ENCODE measurements at places on chromosomes 7 and 10.
A peak's percentile ranks its signal among the peaks of the same experiment; 100 is the strongest.

- no peak overlapping the region for H3K27ac ChIP-seq
- no peak for DNase-seq
- H3K36me3 ChIP-seq = no peaks in the 10 kb centered on the region
- H3K27me3 ChIP-seq = no peaks in the 10 kb centered on the region
These were observed 303.5 kb downstream of the BBS9 start for GRCh38 chr7:33432821-33433220.

DNA sequence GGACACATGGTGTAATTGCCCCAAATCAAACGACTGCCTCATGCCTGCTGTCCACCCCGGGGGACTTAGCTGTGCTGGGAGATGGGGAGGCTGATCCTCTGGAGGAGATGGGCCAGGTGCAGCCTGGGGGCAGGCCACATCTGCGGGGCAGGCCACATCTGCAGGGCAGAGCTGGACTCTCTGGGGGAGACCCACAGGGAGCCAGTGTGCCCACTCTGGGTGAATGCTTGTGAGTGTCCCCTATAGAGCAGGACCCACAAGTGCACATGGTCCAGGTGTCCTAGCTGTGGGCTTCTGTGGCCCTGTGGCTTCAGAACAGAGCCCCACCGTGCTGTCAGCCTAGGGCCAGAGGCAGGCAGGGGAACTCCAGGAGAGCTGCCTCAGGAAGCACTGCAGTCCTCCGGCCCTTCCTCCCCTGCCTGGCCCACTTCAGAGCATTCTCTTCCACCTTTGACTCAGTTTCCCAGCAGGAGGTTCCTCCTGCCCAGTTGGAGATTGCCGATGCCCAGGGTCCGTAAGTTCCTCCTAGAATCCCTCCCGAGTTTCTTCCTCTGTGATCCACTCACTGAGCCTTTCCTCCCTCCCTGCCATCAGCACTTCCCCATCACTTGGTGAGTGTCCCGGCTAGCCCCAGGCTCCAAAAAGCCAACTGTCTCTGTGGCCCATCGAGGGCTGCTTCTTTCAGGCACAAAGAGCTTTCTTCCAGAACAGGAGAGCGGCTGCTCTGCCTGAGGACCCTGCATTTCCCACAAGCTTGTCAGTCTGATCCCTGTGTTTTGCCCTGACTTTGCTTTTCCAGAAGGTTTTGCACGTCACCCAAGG is 50.3 kb downstream of the ADCYAP1R1 start:
- no peak overlapping the region for H3K27ac ChIP-seq
- DNase-seq = no peak
- no peaks in the 10 kb centered on the region for H3K36me3 ChIP-seq
- no peak overlapping the region for H3K4me3 ChIP-seq
- no peaks in the 10 kb centered on the region for H3K4me1 ChIP-seq
- peaks cover 68% of the 10 kb centered on the region for H3K27me3 ChIP-seq

DNA sequence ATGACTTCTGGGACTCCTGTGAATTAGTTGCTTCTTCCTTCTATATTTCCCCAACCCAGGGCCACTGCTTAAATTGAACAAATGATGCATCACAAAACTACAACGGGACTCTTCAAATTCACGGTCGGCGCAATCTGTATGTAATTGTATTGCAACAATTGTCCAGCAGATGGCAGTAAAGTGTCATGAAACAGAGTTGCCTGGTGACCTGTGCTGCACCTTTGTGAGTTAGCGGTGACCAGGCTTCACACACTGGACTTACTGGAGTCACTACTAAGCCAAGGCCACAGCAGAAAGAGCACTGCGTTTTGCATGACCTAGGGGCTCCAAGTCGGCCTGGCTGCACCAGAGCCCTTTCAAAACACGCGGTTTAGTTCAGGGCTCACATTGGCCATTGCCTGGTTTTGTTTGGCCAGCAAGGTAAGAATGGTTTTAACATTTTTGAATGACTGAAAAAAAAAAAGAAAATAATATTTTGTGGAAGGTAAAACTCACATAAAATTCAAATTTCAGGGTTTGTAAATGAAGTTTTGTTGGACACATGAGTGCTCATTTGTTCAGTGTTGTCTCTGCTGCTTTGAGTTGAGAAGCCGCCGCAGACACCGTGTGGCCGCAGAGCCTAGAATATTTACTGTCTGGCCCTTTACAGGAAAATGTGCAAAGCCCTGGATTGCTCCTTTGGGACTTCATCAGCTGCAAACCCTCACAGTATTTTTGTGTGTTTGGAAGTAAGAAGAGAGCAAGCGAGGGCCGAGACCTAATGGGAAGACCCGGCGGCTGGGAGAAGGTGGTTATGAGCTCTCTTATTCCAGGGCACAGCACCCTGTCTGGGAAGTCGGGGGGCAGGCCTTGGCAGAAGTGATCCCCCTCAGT is 23.2 kb upstream of the ZNF32 start:
- H3K27ac ChIP-seq = no peak overlapping the region
- peak; percentile 47 for DNase-seq
- H3K4me3 ChIP-seq = no peak overlapping the region
- no peaks in the 10 kb centered on the region for H3K36me3 ChIP-seq
- H3K4me1 ChIP-seq = no peaks in the 10 kb centered on the region

- peaks cover 39% of the 10 kb centered on the region for H3K27me3 ChIP-seq
- no peaks in the 10 kb centered on the region for H3K36me3 ChIP-seq
- no peak overlapping the region for H3K27ac ChIP-seq
- no peak for DNase-seq
These were observed 367.7 kb upstream of the NPVF start for GRCh38 chr7:25595996-25596395.

GRCh38 chr7:131072505-131073091 is 255.1 kb upstream of the MKLN1 start:
- H3K27me3 ChIP-seq = no peaks in the 10 kb centered on the region
- no peak overlapping the region for H3K4me3 ChIP-seq

GRCh38 chr10:131018886-131019500 is 292.5 kb downstream of the TCERG1L start:
- no peak overlapping the region for H3K4me3 ChIP-seq
- no peak overlapping the region for H3K27ac ChIP-seq
- no peak for DNase-seq
- H3K27me3 ChIP-seq = no peaks in the 10 kb centered on the region
- H3K36me3 ChIP-seq = no peaks in the 10 kb centered on the region

DNA sequence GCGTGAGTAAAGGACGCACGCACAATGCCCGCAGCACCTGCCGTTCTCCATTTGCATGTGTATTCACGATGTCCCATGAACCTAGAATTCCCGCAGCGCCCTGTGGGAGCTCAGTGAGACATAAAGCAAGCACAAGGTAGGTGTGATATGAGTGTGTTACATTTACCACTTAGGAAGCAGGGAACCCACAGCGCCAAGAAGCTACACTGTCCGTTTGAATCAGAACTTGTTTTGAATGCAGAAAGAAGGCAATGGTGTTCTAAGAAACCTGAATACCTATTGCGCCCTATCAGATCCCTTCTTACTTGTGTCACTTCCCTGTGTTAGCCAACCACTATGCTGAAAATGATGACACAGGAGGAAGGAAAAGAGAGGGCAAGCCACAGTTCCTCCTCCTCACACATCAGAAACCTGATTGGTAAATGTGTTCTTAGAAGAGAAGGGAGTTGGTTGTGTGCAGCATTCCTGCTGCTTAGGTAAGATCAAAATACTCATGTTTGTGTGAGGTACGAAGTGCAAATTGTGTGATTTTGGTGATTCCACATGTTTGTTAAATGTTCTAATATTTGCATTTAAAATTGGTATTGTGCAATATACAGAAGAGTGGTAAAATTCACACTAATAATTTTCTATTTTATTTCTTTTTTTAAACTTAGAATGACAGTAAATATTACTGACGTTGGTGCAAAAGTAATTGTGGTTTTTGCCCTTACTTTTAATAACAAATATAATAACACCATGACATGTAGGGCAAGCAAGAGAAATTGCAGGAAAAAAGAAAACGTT is 185.4 kb downstream of the SEC23IP start:
- H3K4me1 ChIP-seq = no peaks in the 10 kb centered on the region
- H3K4me3 ChIP-seq = no peak overlapping the region

- H3K36me3 ChIP-seq = no peaks in the 10 kb centered on the region
- DNase-seq = no peak
- no peaks in the 10 kb centered on the region for H3K27me3 ChIP-seq
- H3K4me1 ChIP-seq = no peaks in the 10 kb centered on the region
- no peak overlapping the region for H3K4me3 ChIP-seq
These were observed 37.4 kb downstream of the SMNDC1 start for GRCh38 chr10:110267276-110267675.

- peaks cover 4% of the 10 kb centered on the region for H3K4me1 ChIP-seq
- no peaks in the 10 kb centered on the region for H3K36me3 ChIP-seq
- no peaks in the 10 kb centered on the region for H3K27me3 ChIP-seq
- H3K27ac ChIP-seq = no peak overlapping the region
- DNase-seq = no peak
- no peak overlapping the region for H3K4me3 ChIP-seq
These were observed 6.3 kb downstream of the VPS26A start for GRCh38 chr10:69130251-69130650.

DNA sequence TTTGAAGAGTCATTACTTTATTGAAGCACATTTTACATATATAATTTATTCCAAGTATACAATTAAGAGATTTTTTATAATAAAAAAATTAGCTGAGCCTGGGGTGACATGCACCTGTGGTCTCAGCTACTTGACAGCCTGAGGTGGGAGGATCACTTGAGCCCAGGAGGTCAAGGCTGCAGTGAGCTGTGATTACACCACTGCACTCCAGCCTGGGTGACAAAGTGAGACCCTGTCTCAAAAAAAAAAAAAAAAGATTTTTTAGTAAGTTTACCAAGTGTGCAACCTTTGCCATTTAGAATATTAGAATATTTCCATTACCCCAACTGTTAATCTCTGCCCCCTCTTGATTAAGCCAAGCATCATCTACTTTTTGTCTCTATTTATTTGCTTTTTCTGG is 196.0 kb downstream of the CCSER2 start:
- H3K27ac ChIP-seq = no peak overlapping the region
- peaks cover 21% of the 10 kb centered on the region for H3K4me1 ChIP-seq
- no peak overlapping the region for H3K4me3 ChIP-seq
- no peak for DNase-seq
- H3K27me3 ChIP-seq = no peaks in the 10 kb centered on the region

- H3K27ac ChIP-seq = peak overlapping the region; percentile 21
- H3K4me3 ChIP-seq = no peak overlapping the region
- no peaks in the 10 kb centered on the region for H3K27me3 ChIP-seq
- peaks cover 85% of the 10 kb centered on the region for H3K4me1 ChIP-seq
These were observed 13.1 kb downstream of the GNAI1 start for GRCh38 chr7:80147543-80148391.

GRCh38 chr7:3106361-3106826 is 62.7 kb upstream of the CARD11 start:
- no peak for DNase-seq
- no peak overlapping the region for H3K27ac ChIP-seq
- H3K4me1 ChIP-seq = no peaks in the 10 kb centered on the region

DNA sequence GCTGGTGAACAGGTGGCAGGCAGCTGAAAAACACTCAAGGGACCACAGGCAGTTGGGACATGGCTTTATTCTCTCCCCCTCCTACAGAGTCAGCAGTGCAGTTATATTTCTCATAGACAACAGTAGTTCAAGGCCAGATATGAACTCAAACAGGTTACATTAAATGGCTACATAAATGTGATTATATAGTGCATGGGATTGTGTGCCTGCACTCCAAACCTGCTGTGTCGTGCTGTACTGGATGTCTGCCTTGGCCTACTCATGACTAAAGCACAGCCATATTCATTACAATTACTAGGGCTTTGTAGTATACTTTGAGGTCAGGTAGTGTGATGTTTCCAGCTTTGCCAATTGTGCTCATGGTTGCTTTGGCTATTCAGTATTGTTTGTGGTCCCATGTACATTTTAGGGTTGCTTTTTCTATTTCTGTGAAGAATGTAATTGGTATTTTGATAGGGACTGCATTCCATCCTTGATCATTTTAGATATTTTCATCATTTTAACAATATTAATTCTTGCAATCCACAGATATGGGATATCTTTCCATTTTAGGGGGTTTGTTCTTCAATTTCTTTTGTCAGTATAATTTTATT is 393.6 kb downstream of the CNTNAP2 start:
- no peak overlapping the region for H3K4me3 ChIP-seq
- no peaks in the 10 kb centered on the region for H3K4me1 ChIP-seq
- H3K27me3 ChIP-seq = no peaks in the 10 kb centered on the region

- H3K27me3 ChIP-seq = no peaks in the 10 kb centered on the region
- H3K4me3 ChIP-seq = no peak overlapping the region
- DNase-seq = no peak
- H3K4me1 ChIP-seq = peaks cover 12% of the 10 kb centered on the region
- no peak overlapping the region for H3K27ac ChIP-seq
These were observed 1.8 kb upstream of the NUB1 start for GRCh38 chr7:151339651-151340382.

GRCh38 chr10:124425227-124425962 is 6.7 kb upstream of the OAT start:
- DNase-seq = no peak
- no peaks in the 10 kb centered on the region for H3K4me1 ChIP-seq
- no peak overlapping the region for H3K27ac ChIP-seq

DNA sequence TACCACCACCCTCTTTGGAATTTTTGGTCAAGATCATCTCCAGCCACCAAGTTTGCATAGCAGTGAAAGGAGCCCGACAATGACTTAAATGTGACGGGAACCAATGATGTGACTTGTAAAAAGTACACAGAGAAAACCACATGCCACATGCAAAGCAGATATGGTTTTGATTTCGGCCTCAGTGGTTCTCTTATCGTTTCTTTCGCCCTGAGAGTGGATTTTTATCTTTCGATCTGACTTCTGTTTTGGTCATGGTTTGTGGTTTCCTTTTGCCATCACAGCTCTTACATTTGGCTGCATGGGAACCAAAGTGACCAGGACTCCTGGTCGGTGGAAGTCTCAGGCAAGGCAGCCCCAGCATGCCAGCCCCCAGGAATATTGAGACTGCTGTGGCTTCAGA is 31.5 kb downstream of the TCF7L2 start:
- no peak overlapping the region for H3K4me3 ChIP-seq
- no peak for DNase-seq
- no peak overlapping the region for H3K27ac ChIP-seq
- no peaks in the 10 kb centered on the region for H3K27me3 ChIP-seq

DNA sequence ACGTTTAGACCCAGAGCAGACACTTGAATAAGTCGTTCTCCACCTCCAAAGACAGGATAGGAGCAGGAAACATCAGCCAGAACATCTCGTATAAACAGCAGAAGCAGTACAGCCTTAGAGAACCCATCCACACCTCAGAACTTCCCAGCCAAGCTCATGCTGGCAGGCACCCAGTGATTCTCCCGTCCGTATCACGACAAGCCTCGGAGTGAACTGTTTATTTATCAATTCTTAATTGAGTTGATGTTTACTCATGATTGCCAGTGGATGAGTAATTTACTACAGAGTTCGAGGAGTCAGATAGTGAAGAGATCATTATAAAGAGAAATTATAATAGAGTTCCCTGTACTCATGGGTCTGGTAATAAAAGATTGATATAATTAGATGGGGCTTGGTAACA is 811.5 kb downstream of the LRMDA start:
- H3K4me1 ChIP-seq = no peaks in the 10 kb centered on the region
- H3K27me3 ChIP-seq = peaks cover 5% of the 10 kb centered on the region
- H3K4me3 ChIP-seq = no peak overlapping the region
- no peak for DNase-seq
- H3K27ac ChIP-seq = no peak overlapping the region
- no peaks in the 10 kb centered on the region for H3K36me3 ChIP-seq
